Activated CD4-positive, alpha-beta T cell treated with anti-CD3 and anti-CD28 coated beads for 24 hours (primary cell): ENCODE measurements at places on chromosomes 6 and 20.

DNA sequence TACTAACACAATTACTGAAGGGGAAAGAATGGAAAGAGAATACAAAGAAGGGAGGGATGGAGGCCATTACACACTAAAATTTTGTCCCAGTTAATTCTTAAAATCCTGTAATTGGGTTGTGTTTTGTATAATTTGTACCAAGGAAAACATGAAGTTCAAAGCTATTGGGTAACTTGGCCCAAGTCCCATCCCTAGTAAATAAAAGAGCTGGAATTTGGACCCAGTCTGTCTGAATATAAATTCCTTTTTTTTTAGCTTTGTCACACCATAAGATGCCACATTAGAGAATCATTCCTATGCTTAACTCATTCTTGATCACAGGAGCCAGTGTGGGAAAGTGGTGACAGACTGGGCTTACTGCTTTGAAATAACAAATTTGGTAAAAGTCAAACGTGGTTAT is 66.8 kb upstream of the CBLN4 start:
- no peak for DNase-seq

DNA sequence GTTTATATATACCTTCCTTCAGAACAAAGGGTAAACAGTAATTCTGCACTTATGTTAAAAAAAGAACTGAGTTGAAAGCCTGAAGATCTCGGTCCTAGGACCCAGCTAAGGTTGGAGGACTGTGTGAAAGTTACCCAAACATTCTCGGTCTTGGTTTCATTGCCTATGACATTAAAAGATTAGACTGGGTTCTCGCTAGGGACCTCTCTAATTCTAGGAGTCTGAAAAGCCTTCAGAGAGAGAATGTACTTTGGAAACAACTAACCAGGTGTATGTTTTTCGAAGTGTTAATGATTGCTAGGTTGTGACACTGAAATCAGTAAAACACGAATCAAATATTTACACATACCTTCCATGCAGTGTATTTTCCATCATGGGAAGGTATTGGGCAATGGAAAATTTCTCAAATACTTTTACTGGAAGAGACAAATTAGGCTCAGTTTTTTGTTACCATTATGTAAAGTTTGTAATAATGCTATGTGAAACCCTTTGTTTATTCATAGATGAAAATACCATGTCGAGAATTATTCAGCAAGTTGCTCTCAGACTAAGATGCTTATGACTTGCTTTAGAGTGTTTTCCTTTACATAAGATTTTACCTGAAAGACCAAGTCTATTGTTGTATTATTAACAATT is 113.7 kb upstream of the LOC128125822 start:
- DNase-seq = no peak

GRCh38 chr6:84618046-84618752 is 146.2 kb downstream of the TBX18 start:
- DNase-seq = no peak

DNA sequence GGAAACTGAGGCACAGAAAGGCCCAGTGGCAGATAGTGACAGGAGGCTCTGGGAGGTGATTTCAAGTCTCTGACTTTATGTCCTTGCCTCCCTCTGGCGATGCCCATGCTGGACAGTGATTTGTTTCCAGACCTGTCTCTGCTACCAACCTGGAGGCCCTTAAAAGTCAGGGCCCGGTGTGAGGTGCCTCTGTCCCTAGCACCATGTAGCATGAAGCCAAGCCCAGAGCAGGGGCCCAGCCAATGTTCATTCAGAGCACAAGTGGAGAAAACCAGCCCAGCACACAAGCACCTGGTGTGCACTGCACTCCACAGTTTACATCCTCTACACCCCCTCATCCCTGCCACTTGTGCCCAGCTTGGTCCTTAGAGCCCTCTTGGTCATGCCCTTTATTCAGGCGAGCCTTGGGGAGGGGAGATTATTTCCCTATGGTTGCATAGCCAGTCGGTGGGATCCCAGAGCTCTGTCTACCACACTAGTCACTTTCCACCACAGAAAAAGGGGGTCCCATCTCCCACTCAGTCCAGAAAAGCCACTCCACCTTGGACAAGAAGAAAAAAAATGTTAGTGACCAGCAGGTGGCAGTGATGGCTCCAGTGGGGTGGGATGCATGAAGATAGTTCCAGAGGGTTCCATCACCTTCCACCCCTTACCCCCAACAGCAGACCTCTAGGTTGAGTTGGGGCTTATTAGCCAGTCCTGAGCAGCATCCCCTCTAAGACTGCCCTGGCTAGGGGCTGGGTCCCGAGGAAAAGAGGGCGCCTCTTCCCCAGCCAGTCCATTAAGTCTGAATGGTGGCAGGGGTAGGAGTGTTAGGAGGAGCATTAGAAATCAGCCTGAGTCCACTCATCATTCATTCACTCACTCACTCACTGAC is 30.9 kb downstream of the KIAA1755 start:
- DNase-seq = no peak

- no peak for DNase-seq
These were observed 658 bp downstream of the CUL7 start for GRCh38 chr6:43052842-43053544.

DNA sequence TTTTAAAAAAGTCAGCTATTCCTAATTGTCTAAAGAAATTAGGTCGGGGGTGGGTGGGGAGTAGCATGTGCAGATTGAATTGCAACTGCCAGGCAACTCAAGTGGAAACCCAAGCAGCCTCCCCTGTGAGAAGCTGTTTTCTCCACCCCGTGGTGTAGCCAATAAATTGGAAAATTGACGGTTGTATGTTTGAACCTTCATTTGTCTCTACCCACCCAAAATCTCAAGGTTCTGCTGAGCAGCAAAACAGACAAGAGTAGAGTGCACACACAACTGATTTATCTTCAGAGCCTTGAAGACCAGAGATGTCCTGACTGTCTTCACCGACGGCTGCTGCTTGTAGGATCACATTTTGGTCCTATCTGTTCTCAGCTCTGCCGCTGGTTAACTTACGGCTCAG is 88.5 kb downstream of the DTD1 start:
- no peak for DNase-seq

DNA sequence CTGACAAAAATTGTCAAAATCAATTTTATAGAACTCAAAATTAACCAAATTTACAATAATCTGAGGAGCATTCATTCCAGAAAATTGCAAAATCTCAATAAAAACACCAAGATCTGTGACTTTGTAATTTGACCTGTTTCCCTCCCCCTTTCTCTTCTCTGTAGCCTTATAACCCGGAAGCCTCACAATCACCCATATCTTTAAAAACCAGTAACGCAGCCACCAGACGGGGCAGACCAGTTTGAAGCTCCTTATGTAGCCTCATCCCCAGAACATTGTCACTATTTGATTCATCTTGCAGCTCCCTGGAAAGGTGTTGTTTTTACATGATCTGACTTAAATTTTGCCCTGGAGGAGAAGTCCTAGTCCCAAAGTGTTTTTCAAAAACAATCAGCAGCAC is 27.5 kb upstream of the TGM6 start:
- DNase-seq = no peak

DNA sequence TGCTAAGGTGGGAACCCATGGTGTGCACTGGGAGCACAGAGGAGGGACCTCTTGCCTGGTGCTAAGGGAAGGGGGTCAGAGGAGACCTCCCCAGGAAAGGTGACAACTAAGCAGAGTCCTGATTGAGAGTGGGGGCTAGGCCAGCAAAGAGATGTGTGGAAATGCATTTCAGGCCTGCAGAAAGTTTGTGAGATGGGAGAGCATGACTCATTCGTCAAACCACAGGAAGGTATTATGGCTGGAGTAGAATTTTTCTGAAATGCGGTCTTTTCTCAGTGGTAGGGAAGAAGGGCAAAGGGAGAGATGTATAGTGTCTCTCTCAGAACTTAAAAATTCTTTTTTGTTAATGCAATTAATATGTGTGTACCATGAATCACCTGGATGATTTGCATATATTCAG is 23.6 kb upstream of the EDN1 start:
- no peak for DNase-seq

- no peak for DNase-seq
These were observed 506.9 kb upstream of the JARID2 start for GRCh38 chr6:14738933-14739332.
